ENCODE measurements at places on chromosomes 1 and 21. TPM values are rescaled to one million over a fixed set of nuclear protein-coding genes. Genes with fewer than 3 reads are reported as not detected.

DNA sequence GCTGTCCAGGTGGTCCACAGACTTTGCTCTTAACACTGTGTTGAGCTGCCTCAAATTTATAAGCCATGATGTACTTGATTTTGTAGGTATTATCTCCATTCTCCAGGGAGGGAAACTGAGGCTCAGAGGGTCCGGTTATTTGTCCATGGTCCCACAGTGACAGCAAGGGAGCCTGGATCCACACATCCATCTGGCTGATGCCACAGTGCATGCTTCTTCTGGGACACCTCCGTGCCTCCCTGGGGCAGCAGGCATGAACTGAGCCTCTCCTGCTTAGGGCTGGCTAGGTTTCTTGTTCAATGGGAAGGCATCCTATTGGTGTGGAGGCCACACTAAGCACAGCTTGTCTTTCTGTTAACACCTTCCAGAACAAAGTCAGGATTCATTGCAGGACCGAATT is 317.3 kb downstream of the AJAP1 start:
- no peak for DNase-seq

- DNase-seq, result no peak
Observed at GRCh38 chr1:157292302-157292701, 154.1 kb upstream of the ETV3 start.

The OR2T29 gene
- total RNA-seq, result not detected

The CELF3 gene
- not detected for total RNA-seq

DNA sequence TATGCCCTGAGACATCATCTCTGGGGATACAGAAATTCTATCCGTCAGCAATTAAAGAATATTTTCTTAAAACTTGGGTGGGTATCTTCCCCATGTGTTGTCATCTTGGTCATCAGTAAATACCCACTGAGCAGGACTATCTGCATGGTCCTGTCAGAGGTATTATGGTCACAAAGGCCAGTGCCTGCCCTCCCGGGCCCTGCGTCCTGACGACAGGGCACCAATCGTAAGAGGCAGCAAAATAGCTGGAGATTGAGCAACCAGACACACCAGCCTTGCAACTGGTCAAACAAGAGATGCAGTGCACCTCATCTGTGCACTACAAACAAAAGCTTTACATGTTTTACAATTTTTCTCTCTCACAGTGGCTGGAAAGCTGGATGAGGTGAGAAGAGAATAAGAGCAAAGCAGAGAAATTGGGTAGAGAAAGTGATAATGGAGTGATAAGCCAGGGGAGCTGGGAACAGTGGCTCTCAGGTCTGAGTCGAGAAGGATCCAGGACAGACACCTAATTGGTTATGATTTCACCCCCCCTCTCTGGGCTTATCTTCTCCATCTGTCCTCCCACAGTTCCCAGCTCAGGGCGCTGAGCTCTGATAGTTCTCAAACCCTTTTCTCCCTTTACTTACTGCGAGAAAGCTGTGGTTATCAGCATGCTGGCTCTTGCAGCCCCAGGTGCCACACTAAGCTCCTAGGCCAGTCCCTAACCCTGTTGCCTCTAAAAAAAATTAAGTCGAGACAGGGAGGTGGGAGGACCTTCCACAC is 8.8 kb upstream of the SRP9 start:
- no peak for DNase-seq

DNA sequence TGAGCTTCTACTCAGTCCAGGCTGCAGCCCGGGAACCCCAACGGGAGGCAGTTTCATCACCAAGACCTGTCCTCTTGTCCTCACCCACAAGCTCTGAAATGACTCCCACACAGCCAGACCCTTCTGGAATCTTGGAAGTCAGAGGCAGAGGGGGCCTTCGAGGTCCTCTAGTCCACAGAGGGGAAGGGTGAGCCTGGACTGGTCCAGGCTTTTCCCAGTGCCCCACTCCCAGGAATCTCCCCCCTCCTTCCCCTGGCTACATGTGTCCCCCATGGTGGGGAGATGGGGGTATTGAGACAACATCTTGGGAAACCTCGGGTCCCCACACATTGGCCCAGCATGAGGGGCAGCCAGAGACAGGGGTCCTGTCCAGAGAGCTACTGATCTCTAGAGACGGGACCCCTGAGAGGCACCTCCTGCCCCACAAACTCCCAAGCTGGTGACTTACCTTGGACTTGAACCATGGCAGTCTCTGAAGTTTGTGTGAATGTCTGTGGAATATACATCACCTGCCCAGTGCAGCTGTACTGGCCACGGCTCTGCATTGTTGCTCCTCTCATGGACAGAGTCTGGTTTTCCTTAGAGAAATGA is 19.4 kb upstream of the SLAMF9 start:
- no peak for DNase-seq

The KLHDC7A gene
- total RNA-seq, result not detected

- DNase-seq, result no peak
Observed at GRCh38 chr1:164641353-164641730, 82.4 kb downstream of the PBX1 start.

DNA sequence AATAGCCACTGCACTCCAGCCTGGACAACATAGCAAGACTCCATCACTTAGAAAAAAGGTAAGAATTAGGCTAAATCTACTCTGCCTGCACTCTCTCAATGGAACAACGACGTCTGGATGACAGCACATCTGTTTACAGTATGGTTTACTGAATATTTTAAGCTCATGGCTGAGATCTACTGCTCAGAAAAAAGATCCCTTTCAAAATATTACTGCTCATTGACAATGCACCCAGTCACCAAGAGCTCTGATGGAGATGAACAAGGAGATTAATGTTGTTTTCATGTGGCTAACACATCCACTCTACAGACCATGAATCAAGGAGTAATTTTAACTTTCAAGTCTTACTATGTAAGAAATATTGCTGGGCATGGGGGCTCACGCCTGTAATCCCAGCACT is 58.0 kb downstream of the SLC27A3 start:
- no peak for DNase-seq

- DNase-seq, result no peak
Observed at GRCh38 chr1:48701445-48701844, 75.2 kb downstream of the BEND5 start.

- no peak for DNase-seq
Observed at GRCh38 chr1:26127235-26128163, 15.9 kb downstream of the PDIK1L start.

DNA sequence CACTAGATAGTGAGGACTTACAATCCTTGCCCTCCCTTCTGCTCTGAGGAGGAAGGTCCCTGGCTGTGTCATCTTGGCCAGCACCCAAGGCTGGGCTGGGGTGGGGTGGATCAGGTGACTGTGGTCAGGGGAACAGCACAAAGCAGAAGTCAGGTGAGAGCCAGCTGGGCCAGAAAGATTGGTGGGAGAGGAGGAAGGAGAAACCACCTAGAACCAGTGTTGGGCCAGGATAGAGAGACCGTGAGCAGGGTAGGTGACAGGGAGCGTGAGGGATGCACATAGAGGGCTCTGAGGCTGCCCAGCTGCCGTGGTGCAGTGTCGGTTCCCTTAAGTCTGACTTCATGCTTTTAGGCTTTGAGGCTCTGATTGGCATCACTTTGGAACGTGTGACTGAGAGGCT is 22.7 kb downstream of the NCF2 start:
- DNase-seq, result no peak

- DNase-seq, result no peak
Observed at GRCh38 chr1:239951511-239952140, 140.1 kb upstream of the FMN2 start.

The HRNR gene
- not detected for total RNA-seq

The PDE4B gene
- total RNA-seq, result 34.5 TPM

The SLC35F3 gene
- total RNA-seq, result 6.9 TPM

DNA sequence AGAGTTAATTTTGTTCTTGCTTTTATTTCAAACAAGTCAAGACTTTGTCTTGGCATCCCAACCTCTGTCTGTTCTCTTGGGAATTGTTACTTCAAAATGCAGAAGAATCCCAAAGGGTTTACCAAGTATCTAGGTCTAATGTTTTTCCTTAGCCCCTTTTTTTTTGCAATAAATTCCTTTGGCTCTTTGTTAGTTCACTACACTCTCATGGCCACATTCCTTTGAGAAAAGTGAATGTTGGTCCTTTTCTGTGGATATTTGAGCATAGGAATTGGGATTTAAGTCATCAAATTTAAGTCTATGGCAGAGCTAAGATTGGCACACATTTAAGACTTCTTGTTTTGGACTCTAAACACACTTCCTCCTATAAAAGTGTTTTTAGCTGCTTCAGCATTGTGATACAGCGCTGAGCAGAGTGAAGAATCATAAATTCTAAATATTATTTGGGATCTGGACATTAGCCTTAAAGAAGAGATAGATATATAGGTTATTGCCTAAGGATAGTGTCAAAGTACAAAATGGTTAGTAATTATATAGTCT is 1.9 kb downstream of the BTF3L4 start:
- no peak for DNase-seq

DNA sequence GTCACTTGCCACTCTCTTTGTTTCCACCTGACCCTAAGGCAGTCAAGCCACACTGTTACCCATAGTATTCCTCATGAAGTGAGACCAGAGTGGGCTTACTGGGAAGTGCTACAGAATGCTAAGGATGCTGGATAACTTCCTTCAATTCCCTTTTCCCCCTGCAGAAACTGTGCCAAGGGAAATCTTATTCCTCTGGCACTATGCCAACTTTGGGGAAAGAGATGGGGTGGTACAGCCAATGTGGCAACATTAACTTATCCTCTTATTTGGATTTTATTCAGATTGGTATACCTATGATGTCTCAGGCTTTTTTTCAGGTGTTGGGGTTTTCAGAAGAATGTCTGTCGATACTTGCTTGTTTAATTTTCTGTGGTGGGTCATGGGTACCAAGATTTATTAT is 599.4 kb upstream of the PBX1 start:
- no peak for DNase-seq

The LEPR gene
- total RNA-seq, result 1.8 TPM

DNA sequence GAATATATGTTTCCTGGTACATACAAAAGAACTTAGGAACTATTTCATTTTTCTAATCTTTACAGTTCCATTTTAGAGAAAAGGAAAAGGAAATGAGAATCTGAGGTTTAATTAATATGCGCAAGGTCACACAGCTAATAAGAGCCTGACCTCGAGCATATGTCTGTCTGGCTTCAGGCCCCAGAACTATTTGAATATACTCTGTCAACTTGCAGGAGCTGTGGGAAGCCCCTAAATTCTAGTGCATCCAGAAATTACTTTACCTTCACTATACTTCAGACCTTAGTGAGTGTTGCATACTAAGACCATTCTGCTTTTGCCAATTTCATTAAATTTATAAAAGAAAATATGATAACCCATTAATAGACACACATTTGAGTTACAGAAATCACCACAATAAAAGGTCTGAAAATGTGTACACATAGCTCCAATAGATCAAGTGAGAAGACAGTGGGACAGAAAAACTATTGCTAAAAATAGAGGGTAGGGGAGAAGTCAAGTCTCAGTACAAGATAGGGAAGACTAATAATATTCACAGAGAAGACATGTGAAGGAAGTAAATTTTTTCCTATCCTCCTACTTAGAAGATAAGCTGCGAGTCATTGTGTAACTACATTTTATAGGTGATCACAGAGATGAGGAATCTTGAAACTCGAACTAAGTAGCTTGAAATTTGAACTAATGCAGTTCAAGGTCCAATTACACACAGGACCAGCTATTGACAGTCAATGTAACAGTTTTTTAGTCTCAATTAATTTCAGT is 3.8 kb downstream of the RGS13 start:
- no peak for DNase-seq

- no peak for DNase-seq
Observed at GRCh38 chr1:75438355-75438754, 172.6 kb downstream of the SLC44A5 start.

GRCh38 chr1:82901118-82901517 is 1097.8 kb downstream of the TTLL7 start:
- DNase-seq, result no peak

GRCh38 chr1:215321802-215322201 is 239.3 kb downstream of the KCNK2 start:
- DNase-seq, result no peak

DNA sequence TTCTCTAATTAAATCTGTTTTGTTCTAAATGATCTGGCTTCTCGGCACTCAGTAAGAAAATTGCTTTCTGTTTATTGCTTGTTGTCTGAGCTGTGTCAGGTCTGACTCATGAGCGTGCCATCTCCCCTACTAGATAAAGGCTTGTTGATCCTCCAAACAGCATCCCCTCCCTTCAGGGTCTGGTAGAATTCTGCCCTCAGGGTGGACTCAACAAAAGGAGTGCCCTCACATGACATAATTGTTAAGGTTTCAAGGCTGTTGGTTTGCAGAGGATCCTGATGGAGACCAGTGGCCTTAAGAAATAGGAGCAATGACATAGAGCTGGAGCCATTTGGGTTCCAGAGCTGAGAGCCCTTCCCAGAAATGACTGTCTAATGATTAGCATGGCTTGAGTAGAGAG is 36.0 kb upstream of the ATP2B4 start:
- no peak for DNase-seq

DNA sequence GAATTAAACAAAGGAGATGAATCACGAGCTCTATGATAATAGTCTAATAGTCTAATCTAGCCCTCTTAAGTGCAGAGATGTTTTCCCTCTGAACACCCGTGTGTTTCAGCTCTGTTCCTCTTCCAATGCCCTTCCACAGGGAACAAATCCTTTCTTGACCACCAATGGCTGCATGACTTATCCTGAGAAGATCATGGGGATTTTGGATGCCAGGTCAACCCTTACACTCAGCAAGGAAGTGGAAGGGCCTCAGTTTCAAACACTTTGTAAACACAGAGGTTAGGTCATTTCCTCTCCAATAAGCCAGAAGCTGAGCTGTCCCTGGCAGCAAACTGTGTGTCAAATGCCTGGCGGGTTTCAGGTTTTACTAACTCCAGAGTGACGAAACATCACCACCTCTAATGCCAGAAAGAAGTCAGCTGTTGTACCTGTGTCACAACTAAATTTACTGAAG is 200.0 kb downstream of the GABPA start:
- no peak for DNase-seq

The ASAP3 gene
- 0.78 TPM for total RNA-seq

GRCh38 chr1:212379366-212379765 is 35.3 kb downstream of the PACC1 start:
- DNase-seq, result no peak

The B4GALT2 gene
- 39.7 TPM for total RNA-seq

The AGT gene
- not detected for total RNA-seq

GRCh38 chr21:46157396-46157986 is 2.1 kb upstream of the FTCD start:
- no peak for DNase-seq

The SMG5 gene
- 117 TPM for total RNA-seq

DNA sequence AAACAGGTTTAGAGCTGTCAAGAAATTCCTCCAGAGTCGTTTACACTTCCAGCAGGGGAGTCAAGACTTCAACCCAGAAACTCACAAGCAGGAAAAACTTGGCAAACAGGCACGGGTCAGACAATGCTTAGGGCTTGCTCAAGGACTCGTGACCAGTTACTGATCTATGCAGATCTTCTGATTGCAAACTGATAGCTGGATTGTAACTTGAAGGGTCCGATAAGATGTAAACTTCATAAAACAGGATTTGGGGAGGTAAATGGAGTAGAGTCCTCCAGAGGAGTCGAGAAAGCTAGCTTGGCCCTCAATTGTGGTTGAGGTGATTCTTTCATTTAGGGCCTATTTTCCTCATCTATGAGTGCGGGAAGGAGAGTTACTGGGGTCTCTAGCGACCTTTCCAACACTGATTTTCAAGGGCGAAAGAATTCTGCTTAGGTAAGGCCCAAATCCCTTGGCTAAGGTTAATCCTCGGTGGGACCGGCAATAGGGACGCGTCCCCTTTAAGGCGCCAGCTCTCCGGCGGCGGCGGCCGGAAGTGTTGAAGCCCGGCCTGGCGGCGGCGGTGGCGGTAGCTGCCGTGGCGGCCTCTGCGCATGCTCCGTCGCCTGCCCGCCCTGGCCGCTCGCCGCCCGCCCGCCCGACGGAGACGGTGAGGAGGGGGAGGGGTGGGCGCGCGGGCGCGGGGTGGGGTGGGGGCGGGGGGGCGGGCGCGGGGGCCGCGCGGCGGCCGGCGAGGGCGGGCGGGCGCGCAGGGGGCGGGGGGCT is at the start of gene GMEB1:
Gene GMEB1, plus strand, starts transcription at position 594 of the 765 bp plus-strand sequence. CDS start 14,829 bp downstream, outside the sequence.
- DNase-seq, result peak; percentile 76

Measured in CD8-positive, alpha-beta memory T cell (primary cell).